ENCODE measurements at places on chromosomes 3 and 15.
A peak's percentile ranks its signal among the peaks of the same experiment; 100 is the strongest.

DNA sequence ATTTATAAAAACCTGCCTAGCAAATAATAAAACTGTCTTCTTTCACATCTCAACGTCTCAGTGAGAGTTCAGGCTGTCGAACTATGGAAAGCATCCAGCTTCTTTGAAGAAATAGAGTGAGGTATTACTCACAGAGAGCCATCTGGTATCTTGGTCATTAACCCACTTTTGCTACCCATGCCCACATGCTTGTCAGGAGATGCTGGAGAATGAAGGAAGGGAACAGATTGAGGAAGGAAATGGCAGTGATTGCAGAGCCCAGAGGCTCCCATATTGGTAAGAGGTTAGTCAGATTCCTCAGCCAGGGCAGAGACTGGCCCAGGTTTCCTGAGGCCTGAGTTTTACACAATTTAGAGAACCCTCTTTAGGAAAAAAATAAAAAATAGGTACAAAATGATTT, 119.1 kb downstream of the B3GALNT1 start:
- no peak for DNase-seq

- no peak for DNase-seq
These were observed 33.5 kb upstream of the PTPN23 start for GRCh38 chr3:47347217-47347801.

- DNase-seq: no peak
These were observed 78.9 kb upstream of the GSK3B start for GRCh38 chr3:120173056-120173675.

- no peak for DNase-seq
These were observed 54.6 kb downstream of the MCCC1 start for GRCh38 chr3:183044547-183045229.

- peak; percentile 62 for DNase-seq
These were observed 39.6 kb downstream of the TGM4 start for GRCh38 chr3:44913868-44914468.

- DNase-seq: no peak
These were observed 33.4 kb downstream of the UNC13C start for GRCh38 chr15:54011656-54012055.

GRCh38 chr15:86229936-86230335, 150.3 kb downstream of the AGBL1 start:
- no peak for DNase-seq
